ENCODE measurements at places on chromosomes 5 and 9.

DNA sequence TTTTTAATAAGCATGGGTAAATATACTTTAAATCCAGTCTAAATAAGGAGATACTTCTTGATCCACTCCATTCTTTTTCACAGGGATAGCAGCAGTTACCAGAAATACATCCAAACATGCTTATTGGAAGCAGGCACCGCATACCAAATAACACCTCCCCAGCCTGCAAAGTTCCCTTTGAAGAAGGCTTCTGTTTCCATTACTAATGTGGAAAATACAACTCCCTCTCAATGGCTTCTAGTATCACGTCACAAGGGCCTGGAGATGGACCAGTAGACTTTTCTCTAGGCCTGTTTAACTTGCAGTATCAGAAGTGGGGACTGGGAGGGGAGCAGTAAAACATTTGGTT is 20.8 kb downstream of the TMEM245 start:
- DNase-seq, result no peak

DNA sequence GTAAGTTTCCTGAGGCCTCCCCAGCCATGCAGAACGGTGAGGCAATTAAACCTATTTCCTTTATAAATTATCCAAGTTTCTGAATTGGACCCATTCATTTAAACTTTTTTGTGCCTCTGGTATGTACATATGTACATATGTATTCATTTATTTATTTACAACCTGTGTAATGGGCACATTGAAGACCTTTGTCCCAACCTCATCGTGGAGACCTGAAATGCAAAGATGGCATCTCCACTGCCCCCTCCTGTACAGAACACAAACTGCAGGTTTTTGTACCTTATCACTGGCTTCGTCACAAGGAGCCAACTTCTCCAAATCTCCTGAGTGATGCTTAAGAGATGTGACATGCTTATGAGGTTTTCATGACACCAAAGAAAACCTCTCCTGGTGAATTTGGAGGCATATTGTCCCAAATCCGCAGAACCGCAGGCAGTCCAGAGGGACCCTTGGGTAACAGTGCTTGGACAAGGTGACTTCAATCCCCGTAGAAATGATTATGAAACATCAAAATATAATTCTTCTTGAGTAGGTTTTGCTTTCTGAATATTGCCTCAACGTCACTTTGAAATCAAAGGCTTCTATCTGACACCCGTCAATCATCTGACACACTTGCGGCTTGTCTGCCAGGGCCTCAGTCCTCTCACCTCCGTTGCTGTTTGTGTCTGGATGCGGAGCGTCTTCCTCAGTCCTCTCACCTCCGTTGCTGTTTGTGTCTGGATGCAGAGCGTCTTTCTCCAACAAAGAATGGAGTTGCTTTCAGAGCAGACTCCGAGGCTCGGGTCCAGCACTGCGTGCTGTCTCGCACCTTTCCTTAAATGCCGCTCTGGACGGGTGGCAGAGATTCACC is 135.0 kb upstream of the IRX4 start:
- DNase-seq, result no peak

DNA sequence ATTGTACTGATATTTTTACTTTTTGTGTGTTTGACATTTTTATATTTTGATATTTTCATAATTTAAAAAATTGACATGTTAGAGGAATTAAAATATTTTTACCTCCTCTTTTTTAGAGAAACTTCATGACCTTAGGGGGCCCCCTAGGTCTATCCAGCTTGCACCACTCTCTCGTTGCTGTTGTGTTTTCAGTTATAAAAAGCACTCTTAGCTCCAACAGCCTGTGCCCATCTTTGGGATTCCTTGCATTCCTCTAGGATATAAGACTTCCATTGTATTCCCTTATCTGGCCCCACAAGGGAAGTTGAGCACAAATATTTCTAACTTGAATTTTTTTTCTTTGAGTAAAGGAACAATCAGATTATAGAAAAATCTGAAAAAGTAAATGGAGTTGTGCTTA is 245.3 kb downstream of the SH3GL2 start:
- no peak for DNase-seq

DNA sequence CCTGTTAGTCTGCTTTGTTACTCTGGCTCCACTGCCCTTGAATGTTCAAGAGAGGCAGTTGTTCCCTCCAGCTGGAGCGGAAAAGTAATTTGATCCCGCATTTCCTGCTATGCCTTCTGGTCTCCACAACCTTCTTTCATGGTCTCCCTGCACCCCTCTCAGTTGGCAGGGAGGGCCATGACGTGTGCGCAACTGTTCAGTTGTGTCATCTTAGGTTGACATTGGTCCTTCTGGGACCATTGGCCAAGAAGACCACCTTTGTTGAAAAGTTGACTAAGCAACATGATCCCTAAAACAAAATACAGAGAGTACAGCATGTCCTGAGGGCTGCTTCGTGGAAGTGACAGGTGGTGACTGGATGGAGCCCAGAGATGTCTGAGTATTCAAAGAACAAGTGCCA is 192.5 kb upstream of the TUT7 start:
- DNase-seq, result no peak

DNA sequence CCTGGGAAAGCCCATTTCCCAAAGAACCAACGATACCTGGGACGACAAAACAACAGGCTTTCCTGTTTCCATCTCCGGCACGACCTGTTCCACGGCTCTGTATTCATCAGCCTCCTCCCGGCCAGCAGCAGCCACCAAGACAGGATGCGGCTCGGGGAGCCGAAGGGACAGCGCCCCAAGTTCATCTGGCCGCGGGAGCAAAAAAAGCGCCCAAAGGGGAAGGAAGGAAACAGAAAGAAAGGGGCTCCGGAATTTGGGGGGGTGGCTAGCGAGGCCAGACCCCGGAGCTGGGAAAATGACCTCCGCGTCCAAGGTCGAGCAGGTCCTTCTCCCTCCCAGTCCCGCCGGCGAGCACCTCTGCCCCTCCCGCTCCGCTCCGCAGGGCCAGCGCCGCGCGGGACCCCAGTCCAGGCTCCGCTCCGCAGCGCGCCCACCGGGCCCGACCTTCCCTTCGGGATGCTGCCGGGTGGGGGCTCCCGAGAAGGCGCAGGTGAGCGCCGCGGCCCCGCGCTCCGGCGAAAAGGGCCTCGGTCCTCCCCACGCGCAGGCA is 608 bp downstream of the ELOVL7 start:
- no peak for DNase-seq

DNA sequence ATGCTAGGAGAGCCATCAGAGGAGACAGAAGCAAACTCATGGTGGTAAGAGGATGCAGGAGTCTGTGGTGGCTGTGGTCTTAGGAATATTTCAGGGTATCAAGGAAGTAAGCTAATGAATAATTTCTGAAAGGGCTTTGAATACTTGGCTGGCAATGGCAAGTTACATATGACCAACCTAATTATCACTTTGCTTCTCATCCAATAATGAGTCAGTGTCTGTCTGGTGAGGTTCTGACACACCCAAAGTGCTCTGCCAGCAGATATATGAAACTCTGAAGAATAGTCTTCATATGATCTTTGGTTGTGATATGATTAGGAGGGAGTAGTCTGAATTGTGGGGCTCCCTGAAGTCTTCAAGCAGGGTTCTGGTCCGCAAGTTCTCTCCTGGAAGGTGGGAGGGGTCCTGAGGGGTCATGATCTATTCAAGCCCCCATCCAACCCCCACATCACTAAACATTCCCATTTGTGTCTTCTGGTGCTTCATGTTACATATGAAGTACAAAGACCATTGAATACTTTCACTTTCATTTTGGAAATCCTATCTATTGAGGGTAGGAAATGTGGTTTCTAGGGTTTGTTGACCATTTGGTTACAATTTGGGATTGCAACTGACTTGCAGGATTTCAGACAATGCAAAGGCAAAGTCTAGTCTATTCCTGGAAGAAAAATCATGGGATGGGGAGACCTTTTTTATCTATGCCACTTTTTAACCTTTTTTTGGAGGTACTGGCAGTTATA is 199.9 kb upstream of the CDKN2B start:
- no peak for DNase-seq

GRCh38 chr5:111930905-111931461 is 174.0 kb upstream of the NREP start:
- DNase-seq, result no peak

GRCh38 chr5:140169410-140169809 is 5.6 kb upstream of the CYSTM1 start:
- DNase-seq, result no peak

DNA sequence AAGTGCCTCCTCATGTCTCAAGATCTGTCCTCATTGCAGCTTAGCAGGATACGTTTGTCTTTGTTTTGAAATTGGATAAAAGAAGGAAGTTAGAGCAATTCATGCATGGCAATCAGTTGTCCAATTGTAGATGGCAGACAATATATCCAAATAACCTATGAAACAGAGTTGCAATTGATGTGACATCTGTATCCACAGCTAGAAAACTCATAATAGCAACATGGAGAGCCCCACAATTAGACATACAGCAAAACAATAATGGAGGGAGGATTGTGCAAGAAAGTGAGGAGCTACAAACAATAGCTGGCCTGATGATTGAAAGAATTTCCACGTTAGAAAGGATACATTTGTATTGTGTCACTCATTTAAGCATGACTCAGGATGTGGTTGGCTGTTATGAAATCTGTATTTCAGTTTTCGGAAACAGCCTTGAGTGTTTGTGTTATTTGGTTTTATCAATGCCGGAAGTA is 132.0 kb downstream of the FAM174A start:
- no peak for DNase-seq

DNA sequence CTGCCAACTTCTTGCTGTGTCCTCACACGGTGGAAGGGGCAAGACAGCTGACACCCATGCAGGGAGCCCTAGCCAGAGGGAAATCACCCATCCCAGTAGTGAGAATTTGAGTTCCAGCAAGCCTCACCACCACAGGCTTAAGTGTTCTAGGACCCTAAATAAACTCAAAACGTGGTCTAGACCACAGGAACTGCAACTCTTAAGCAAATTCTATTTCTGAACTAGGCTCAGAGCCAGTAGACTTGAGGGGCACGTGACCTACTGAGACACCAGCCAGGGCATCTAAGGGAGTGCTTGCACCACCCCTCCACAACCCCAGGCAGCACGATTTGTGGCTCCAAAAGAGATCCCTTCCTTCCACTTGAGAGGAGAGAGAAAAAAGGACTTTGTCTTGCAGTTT is 96.0 kb upstream of the PHF24 start:
- DNase-seq, result no peak

GRCh38 chr5:73668017-73668416 is 42.0 kb downstream of the ARHGEF28 start:
- no peak for DNase-seq

- no peak for DNase-seq
Observed at GRCh38 chr5:150496534-150496933, 11.4 kb upstream of the NDST1 start.

GRCh38 chr5:31680528-31680927 is 41.6 kb downstream of the PDZD2 start:
- DNase-seq, result no peak

- no peak for DNase-seq
Observed at GRCh38 chr5:32165597-32165996, 8.5 kb downstream of the GOLPH3 start.

DNA sequence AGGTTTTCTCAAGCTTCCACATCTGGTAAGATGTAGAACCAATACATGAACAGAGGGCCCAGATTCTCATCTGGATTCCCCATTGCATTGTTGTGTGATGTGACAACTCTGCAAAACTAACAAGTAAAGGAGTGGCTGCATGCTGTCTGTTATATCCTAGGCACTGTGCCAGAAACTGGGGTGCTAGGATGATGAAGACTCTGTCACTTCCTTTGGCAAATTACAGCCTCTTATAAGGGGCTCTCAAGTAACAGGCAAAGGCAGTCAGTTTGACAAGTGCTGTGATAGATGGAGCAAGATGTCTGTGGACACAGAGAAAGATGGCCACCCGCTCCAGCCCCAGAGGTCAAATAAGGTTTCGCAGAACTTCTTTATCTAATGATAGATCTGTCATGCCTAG is 115.7 kb downstream of the PAPPA start:
- DNase-seq, result no peak

DNA sequence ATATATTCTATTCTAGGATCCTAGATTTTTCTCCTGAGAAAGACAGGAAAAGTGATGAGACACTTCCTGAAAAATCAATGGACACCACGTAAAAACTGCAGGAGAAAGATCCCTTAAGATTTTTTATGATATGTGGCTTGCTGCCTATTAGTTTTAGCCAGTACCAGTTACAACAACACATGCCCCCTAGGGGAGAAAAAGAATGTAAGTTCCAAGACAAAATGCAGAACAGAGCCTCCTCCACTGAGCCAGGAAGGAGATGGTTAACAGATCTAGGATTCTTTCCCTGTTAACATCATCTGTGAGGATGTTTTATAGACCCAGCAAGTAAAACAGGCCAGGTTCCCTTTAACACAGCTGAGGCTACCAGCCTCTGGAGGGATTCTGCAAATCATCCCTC is 574.7 kb downstream of the TLE4 start:
- DNase-seq, result no peak

GRCh38 chr5:36052538-36052937 is 14.1 kb downstream of the UGT3A2 start:
- no peak for DNase-seq

Measured in T1000 (cell line).